Stimulated activated naive B cell treated with anti-CD40 and anti-IgM and Interleukin-4, amounts not matched to agents 10 μg/mL and 1 μg/mL and 100 μg/mL, for 72 hours (primary cell): ENCODE measurements at places on chromosomes 11 and 22.

DNA sequence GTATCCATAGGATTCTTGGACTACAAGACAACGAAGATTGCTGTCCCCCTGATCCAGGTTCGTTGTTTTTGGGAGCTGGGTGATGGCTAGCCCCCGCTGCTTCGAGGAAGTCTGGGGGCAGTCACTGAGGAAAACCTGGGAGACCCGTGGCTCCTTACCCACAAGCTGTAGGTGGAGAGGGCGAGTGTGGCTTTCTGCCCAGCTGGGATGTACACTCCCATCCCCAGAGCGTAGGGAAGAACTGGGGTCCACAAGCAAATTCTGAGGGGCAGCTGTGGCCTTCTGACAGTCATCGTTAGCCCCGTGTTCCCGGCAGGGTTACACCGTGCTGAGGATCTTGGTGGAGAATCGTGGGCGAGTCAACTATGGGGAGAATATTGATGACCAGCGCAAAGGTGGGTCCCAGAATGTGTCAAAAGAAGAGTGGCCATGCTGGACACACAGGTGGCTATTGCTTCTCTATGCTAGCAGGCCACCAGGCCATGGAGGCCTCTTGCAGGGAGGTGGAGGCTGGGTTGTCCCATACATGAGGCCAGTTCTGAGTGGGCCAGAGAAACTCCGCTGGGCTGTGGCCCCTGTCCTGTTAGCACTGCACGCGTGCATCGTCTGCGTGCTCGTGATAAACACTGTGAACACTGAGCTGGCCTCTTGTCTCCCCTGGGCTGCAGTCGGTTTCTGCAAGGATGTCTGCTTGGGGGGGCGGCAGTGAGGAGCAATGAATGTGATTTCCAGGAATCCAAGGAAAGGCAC lies 39.8 kb downstream of the GLB1L2 start:
- DNase-seq: no peak

- no peak for DNase-seq
Observed at GRCh38 chr11:83617671-83618070, 331.5 kb upstream of the CCDC90B start.

- no peak for DNase-seq
Observed at GRCh38 chr11:47943721-47944586, 36.4 kb upstream of the PTPRJ start.

DNA sequence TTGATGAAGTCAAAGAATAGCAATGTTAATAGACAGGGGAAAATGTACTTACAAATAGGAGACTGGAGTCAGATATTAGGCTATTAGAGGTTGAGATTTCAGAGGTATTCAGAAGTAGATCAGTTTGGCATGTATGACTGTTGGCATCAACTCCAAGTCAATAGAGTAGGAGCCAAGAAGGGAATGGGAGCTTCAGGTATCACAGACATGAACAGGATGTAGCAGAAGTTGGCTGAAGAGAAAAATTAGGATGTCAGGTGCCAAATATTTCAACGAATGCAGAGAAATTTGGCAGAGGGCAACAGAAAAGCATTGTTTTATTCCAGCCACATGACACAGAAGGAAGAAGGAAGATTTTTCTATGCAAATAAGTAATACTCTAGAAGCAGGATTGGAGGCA lies 69.7 kb downstream of the GLYATL1 start:
- no peak for DNase-seq

GRCh38 chr11:16394947-16395346 lies 38.6 kb upstream of the SOX6 start:
- no peak for DNase-seq

- no peak for DNase-seq
Observed at GRCh38 chr11:69142895-69143294, 12.8 kb upstream of the SMIM38 start.

DNA sequence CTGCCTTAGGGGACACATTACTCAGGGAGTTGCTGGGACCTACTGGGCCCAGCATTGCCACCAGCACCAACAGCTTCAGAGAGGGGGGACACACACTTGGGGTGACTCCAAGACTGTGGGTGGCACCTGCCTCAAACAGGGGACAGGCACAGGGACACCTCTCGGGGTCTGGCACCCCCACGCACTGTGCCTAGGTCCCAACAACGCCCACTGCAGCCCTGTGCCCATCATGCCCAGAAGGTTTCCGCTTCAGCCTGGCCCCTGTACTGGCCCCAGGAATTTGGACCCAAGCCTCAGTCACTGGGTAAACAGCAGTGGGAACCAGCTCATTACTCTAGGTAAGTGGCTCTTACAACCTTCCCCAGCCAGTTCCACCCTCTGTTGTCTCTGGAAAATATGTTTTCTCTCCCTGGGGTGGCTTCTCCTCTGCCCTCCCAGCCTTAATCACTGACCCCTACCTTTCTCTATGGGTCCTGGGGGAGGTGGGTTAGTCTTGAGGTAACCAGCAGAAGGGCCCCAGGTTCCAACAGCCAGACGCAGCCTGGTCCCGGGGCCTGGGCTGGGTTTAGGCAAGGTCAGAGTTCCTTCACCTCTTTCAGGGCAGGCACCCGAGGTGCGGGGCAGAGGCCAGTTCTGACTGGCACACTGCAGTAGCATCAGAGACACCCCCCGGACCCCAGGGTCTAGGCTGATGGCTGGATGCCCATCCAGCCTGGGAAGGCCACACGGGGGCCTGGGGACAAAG lies 123.6 kb downstream of the MED15 start:
- DNase-seq: no peak

GRCh38 chr11:26946257-26946716 lies 47.6 kb upstream of the FIBIN start:
- no peak for DNase-seq

GRCh38 chr11:134764966-134765365 lies 352.9 kb upstream of the B3GAT1 start:
- DNase-seq: no peak

GRCh38 chr11:44618561-44619425 lies 53.3 kb downstream of the CD82 start:
- DNase-seq: peak; percentile 0

GRCh38 chr22:29625090-29625825 lies 21.8 kb downstream of the NF2 start:
- DNase-seq: no peak

DNA sequence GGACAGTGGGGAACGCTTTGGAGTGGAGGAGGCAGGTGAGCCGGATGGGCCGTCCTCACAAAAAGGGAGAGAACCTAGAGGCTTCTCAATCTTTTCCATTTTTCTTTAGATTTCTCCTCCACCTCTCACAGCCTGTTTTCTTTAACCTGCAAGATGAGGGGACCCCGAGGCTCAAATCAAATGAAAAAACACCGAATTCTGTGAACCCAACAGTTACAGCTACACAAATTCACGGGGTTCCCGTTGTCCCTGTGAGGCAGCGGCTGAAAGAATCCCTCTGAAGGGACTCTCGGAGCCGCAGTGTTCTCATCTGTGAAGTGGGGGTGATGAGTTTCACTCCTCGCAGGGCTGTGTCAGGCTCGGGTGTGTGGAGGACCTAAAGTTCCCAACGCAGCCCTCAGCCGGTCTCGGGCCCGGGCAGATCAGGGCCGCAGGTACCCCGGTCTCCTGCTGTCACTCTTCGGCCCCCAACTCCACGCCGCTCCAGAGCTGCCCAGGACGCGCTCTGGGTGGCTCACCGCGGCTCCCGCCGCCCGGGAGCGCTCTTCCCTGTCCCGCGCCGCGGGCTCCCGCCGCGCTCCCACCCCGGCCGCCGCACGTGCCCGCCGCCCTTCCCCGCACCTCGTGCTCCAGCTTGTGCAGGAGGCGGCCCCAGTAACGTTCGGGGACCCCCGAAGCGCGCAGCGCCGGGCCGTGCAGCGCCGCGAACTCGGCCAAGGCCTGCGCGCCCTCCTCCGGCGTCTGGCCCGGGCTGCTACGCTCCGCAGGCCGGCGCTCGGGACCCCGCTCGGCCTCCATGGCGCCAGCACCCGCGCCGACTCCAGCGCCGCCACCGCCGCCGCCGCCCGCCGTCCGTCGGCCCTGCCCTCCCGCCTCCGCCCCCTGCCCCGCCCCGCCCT lies at the start of gene TTLL12:
Gene TTLL12 (minus strand): TSS at position 863 of the 899 bp plus-strand sequence. CDS start 65 bp downstream, at position 798.
- DNase-seq: peak; percentile 45

DNA sequence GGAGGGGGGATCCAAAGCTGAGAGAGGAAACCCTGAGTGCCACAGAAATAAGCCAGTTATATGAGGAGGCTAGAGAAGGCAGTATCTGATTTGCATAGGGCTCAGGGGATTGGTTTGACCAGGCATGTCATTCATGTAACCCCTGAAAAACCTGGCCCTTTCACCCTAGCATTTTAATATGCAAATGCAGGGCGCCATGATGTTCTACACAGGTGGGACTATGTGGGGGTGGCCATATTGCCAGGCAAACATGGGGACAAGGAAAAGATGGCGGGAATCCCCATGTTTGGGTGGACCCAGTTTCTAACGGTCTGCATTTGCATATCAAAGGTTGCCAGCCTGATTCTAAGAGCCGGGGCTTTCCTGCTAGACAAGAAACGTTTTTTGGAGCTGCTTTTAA lies 27.2 kb downstream of the CSF2RB start:
- DNase-seq: peak; percentile 63

GRCh38 chr11:68039526-68040086 lies 781 bp downstream of the TCIRG1 start:
- DNase-seq: no peak
